ENCODE measurements at places on chromosomes 11 and 22.

- no peak for DNase-seq
Measured at GRCh38 chr11:126748793-126749192, 251.8 kb downstream of the KIRREL3 start.

DNA sequence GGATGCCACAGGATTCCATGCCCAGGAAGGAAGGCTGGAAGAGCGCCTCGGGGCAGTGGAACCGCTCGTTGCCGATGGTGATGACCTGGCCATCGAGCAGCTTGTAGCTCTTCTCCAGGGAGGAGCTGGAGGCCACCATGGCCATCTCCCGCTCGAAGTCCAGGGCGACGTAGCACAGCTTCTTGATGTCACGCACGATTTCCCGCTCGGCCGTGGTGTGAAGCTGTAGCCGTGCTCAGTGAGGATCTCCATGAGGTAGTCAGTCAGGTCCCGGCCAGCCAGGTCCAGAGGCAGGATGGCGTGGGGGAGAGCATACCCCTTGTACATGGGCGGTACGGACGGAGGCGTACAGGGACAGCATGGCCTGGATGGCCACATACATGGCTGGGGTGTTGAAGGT lies 17.9 kb upstream of the EP300 start:
- DNase-seq, result no peak

DNA sequence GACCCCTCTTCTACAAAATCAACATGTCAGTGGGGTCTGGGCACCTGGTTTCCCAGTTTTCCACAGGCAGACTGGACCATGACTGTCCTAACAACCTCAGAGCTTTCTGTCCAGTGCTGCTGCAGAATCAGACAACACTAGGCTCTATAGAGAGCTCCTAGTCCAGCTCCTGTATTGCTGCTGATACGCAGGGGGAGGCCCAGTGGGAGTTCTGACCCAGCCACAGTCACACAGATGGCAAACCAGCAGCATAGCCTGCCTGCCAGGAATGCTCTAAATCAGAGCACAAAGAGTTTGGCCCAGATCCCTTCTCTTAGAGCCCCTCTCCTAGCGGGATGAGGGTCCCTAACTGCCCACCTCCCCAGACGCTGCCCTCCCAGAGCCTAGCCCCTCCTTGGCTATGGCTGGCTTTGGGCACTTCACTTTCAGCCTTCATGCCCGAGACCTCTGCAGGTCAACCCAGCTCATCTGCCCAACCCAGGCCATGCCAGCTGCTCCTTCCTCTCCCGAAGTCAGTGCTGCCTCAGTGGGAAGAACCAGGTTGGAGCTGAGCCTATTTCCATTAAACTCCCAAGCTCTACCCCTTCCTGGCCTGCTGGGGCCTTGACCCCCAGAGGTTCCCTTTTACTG lies 15.8 kb upstream of the SLCO2B1 start:
- DNase-seq, result no peak

DNA sequence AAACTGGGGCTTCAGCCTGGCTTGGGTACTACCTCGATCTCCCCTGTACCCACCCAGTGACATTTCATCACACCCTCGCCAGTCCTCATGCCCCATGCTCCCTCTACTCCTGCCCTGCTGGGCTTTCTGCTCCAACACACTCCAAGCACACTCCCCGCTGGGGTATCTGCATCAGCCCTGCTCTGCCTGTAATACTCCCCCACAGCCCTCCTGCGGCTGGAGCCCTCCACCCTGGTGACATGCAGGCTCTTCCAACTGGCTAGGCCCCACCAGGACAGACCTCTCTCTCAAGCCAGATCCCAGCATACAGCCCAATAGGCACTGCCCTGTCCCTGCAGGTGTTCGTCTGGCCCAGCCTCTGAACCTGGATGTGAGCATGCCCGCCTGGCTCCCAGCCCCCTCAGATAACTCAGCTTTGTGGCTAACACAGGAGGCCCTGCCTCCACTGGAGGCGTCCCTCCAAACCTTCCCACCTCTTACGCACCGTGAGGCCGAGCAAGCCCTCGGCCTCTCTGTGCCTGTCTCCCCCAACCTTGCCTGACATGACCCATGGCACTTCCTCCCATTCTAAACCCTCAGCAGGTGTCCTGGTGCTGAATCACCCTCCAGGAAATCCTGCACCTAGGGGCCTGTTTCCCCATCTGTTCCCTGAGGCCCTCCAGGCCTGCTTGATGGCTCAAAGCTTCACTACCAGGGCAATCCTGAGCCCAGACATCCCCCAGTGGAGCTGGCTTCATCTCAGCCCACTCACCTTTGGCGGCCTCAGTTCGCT lies 33.5 kb upstream of the TXNRD2 start:
- DNase-seq, result no peak

- DNase-seq, result peak; percentile 65
Measured at GRCh38 chr11:73308003-73308960, at the start of gene ARHGEF17. ARHGEF17 (plus strand) TSS chr11:73308276; CDS start chr11:73308639, 363 bp downstream.

GRCh38 chr11:66494935-66495334 lies 14.7 kb downstream of the DPP3 start:
- DNase-seq, result no peak

- DNase-seq, result no peak
Measured at GRCh38 chr11:110121204-110121603, 28.0 kb downstream of the ZC3H12C start.

DNA sequence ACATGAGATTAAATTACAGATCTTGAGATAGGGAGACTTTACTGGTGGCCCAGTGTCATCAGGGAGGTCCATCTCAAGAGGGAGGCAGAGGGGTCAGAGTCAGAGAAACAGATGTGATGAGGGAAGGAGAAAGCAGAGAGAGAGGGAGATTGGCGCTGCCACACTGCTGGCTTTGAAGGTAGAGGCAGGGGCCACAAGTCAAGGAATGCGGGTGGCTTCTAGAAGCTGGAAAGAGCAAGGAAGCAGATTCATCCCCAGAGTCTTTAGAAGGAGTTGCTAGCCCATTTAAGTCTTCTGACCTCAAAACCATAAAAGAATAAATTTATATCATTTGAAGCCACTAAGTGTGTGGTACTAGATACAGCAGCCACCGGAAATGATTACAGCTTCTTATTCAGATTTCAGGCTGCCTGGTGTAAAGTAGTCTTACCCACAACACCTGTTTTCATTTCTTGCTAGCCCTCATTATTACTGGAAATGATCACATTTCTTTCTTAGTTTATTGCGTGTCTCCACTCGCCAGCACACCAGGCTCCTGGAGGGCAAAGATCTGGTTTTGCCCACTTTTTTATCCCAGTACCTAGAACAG lies 12.6 kb upstream of the SERPINH1 start:
- DNase-seq, result no peak

GRCh38 chr22:50712341-50713007 lies 25.5 kb upstream of the ACR start:
- DNase-seq, result no peak

GRCh38 chr11:10351435-10351764 lies 46.5 kb downstream of the ADM start:
- no peak for DNase-seq
